ENCODE measurements at places on chromosomes 2 and 18. TPM values are rescaled to one million over a fixed set of nuclear protein-coding genes. Genes with fewer than 3 reads are reported as not detected.

DNA sequence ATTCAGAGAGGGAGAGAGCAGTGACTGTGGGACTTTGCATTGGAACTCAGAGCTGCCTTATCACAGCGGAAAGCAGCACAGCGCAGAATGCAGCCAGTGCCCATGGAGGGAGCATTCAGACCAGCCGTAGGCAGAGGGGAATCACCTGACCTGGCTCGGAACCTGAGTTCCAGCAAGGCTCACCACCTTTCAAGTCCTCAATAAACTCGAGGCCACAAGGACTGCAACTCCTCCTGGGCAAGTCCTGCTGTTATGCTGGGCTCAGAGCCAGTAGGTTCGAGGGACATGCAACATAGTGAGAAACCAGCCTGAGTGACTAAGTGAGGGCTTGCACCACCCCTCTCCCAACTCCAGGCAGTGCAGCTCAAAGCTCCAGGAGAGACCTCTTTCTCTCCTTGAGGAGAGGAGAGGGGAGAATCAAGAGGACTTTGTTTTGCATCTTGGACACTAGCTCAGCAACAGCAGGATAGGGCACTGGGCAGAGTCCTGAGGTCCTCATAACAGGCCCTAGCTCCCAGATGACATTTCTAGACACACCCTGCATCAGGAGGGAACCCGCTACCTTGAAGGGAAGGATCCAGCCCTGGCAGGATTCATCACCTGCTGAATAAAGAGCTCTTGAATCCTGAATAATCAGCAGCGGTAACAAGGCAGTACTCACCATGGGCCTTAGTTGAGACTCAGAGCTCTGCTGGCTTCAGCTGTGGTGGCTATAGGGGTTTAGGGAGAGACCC, 136.8 kb upstream of the OTOS start:
- DNase-seq, result no peak

IL18R1 gene
- polyA plus RNA-seq, result 3.7 TPM

ABCG8 gene
- not detected for polyA plus RNA-seq

TDRD15 gene
- polyA plus RNA-seq, result not detected

DNA sequence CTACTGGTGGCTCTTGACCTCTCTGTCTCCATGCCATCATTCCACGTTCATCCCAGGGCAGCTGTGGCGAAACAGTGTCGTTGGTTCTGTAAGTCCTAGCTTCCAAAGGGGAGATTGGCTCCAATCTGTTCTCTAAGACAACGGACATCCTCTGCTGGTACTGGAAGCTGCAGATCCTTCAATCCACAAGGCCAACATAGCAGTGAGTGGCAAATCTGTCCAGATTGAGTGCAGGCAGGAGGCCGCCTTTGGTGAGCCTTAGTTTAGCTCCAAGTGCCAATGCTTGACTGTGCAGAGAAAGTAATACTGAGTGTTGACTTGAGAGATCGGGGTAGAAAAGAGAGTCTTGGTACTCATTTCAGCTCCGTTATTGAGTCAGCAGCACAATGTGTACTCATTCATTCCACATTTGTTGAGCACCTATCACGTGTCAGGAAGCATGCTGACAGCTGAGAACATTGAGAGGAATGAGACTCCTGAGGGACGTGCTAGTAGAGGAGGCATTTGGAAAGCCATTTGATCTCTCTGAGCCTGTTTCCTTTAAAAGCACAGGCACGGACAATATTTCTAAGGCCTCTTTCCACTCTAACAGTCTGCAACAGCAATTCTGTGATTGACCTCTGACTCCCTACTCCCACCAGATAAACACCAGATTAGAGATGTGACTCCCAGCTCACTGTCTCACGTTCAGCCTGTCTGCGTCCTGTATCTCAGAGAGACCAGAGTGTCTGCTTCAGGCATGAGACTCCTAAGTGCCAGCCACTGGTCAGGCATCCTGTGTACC, 306.0 kb downstream of the CLIP4 start:
- DNase-seq, result no peak

- no peak for DNase-seq
Measured at GRCh38 chr18:35180455-35180854, 60.4 kb upstream of the ZNF397 start.

GRCh38 chr2:188571543-188572303, 280.0 kb downstream of the GULP1 start:
- no peak for DNase-seq

All from K562 (cell line).